ENCODE measurements at places on chromosomes 4 and X.

DNA sequence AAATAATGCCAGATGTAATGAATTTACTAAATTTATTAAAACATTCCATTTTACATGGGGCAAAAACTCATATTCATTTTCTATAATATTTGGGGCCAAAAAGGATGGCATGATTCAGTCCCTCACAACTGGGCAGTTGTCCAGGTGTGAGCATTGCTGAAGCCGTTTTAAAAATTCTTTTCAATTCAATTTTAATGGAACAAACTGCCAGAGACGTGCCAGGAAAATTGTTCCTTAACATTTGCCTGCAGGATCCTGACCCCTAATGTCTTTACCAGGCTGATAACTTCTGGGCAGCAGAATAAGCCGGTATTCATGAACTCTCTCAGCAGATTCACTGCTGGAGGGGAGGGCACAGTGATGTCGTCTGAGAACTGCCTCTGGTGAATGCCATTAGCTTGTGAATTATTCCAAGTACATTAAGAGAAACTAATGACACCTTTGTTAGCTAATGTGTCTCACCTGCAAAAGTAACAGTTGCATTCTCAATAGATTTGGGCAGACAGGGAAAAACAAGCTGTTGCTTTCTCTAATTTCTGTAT, 1445.1 kb upstream of the TENM3 start:
- DNase-seq = no peak

DNA sequence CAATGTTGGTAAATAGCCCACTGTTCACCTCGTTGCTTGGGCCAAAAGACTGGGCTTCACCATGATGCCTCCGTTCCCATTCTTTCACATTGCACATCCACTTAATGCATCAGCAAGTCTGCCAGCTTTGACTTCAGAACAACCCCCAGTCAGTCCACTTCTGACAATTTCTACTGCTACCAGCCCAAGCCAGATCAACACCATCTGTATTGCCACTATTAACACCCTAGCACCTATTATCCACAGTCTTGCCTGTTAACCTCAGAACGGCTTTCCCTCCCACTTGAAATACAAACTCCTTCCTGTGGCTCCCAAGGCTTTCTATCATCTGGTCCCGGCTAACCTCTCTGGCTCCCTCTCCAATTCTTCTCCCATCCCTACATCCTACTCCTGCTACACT, 95.7 kb downstream of the SH3RF1 start:
- no peak for DNase-seq

GRCh38 chr4:40515398-40516293, 114.0 kb downstream of the RBM47 start:
- DNase-seq = peak; percentile 49

GRCh38 chr4:108628411-108628810, 8.0 kb downstream of the RPL34 start:
- DNase-seq = no peak

GRCh38 chr4:37588150-37588549, 98.0 kb downstream of the RELL1 start:
- no peak for DNase-seq

GRCh38 chrX:118420462-118420861, 74.6 kb downstream of the WDR44 start:
- peak; percentile 82 for DNase-seq

- peak; percentile 75 for DNase-seq
Measured at GRCh38 chrX:46408553-46409407, 136.4 kb downstream of the ZNF674 start.

DNA sequence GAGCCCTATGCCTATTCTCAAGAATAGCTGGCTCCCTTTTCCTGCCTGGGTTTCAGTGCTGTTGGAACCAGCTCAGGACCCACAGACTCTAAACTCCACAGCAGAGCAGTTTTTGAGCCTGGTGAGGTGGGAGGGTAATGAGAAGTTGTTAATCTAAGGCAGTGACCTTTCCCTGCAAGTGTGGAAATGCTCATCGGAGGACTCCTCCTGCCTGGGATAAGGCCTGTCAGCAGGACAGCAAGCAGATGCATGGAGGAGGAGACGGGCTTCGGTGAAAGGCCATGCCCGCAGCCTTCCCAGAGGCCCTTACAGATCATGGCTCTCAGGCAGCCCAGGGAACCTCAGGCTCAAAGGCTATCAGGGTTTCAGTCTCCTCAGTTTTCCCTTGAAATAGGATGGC, 70.0 kb upstream of the SHISA3 start:
- DNase-seq = peak; percentile 8

- DNase-seq = no peak
Measured at GRCh38 chr4:139267301-139267700, 12.7 kb downstream of the MGARP start.

DNA sequence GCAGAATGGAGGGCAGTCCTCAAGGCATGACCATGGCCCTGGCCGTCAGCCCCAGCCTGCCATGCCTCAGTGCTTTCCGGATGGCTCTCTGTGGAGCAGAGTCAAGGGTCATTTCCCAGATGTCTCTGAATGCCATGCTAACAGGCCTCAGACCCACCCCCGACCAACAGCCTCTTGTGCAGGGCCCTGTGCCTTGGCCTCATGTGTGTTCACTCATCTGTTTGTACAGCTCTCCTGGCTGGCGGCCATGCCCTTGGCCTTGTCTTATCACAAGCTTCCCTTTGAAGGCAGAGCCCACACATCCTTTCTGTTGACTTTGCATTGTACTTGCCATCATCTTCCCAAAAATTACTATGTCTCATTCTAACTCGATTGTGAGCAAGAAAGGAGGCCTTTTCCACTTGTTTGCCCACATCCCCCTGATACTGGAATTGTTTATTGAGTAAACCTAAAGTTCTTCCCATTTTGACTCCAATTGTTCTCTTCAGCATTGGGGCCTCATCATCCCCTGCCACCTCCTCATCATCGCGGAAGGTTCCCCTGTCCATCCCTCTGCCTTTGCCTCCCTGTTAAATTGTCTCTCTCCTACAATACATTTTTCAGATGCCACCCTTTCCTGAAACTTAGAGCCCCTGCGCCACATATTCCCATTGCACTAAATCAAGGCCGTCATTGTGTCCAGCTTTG, 6.3 kb downstream of the CA5B start:
- DNase-seq = no peak

GRCh38 chrX:30935985-30936384, 46.9 kb upstream of the TAB3 start:
- peak; percentile 3 for DNase-seq

DNA sequence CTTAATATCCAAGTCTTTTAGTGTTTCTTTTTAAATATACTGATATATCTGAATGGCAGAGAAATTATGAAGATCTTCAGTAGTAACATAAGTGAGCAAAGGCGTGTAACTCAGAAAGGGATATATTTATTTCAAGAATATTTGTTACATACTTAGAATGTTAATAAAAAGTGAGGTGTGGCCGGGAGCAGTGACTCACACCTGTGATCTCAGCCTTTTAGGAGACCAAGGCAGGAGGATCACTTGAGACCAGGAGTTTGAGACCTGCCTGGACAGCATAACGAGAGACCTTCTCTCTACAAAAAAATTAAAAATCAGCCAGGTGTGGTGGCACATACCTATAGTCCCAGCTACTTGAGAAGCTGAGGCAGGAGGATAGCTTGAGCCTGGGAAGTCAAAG, 651.0 kb downstream of the ADGRL3 start:
- DNase-seq = no peak

DNA sequence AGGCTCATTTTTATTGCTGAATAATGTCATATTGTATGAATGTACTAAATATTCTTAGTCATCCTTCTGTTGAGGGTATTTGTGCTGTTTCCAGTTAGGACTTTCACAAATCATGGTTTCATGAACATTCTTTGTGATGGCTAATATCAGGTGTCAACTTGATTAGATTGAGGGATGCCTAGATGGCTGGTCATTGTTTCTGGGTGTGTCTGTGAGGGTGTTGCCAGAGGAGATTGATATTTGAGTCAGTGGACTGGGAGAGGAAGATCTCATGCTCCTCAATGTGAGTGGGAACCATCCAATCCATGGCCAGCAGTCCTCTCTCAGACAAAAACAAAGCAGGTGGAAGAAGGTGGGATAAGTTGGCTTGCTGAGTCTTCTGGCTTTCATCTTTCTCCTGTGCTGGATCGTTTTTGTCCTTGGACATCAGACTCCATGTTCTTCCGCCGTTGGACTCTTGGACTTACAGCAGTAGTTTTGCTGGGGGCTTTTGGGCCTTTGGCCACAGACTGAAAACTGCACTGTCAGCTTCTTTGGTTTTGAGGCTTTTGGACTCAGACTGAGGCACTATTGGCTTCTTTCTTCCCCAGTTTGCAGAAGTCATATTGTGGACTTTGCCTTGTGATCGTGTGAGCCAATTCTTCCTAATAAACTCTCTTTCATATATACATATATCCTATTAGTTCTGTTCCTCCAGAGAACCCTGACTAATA, 11.9 kb upstream of the HS3ST1 start:
- DNase-seq = no peak

- DNase-seq = no peak
Measured at GRCh38 chr4:154858166-154858565, 77.1 kb downstream of the RBM46 start.

DNA sequence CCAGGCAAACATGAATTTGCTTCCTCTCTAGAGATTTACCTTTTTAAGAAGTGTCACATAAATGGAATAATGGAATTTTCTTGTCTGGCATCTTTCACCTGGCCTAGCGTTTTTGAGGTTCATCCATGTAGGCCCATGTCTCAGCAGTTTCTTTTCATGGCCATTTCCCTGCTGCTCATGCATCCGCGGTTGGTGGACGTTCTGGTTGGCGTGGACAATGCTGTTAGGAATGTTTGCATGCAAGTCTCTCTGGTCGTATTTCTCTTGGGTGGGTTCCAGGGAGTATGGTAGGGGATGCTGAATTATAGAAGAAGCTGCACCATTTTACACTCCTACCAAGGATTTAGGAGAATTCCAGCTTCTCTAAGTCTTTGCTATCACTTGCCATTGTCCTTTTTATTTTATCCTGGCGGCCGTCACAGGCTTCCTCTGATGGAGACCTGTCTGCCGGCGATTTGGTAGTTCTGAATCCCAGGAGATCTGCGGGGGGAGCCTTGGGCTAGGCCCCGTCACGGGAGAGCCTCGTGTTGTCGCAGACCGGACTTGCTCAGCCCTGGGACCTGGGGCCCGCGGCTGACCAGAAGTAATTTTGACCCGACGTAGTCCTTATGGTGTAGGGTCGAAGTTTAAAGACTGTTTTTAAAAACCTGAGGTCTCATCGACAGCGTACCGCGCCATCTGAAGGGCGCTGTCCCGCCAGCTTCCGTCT, 56.9 kb upstream of the TADA2B start:
- DNase-seq = peak; percentile 54

GRCh38 chr4:5952975-5953951, 60.4 kb upstream of the CRMP1 start:
- no peak for DNase-seq

DNA sequence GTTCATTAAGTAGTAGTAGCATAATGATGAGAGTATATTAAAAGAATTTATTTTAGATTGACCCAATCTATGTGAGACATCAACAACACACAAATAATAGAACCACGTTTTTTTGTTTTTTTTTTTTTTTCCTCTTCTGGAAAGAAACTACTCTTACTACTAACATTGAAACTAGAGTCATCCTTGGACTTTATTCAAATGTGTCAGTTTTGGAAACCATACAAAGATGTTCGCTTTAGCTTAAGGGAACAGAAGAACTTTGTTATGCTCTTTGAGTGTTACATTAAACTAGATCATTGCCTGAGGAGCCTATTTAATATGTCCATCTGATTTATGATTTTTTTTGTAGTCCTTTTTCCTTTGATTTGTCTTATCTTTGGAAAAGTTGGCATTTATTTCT, 166.7 kb downstream of the RPA4 start:
- DNase-seq = no peak

DNA sequence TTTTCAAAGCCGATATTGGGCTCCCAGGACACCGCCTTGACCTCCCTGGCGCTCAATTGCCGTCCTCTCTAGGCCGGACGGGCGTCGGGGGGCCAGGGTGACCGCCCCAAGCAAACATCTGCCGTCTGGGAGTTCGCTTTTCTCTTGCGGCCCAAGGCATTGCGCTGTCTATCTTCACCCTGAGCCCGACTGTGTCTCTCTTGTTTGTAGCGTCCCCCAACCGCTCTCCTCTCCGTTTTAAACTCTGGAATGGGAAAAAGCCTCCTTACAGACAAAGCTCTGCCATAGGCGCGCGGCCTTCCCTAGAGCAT, 551 bp upstream of the ARX start:
- no peak for DNase-seq

DNA sequence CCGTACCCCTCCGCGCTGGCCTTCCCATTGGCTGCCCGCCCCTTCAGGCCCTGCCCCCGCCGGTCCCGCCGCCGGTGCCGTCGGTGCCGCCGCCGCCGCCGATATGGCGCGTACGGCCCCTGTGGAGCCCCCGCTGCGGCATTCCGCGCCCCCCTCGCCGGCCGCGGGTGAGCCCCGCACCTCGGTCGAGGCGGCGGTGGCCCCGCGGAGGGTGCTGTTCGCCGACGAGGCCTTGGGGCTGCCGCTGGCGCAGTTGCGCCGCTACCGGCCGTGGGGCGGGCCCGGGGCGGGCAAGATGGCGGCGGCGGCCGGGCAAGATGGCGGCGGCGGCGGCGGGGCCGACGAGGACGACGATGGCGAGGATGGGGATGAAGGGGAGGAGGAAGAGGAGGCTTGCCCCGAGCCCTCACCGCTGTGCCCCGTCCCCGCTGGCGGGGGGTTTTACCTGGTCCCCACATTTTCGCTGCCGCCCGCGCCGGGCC, at the start of gene PPP1R3F:
TSS of gene PPP1R3F (plus strand) at position 27 of the 482 bp plus-strand sequence. CDS start at position 104, 77 bp downstream.
- no peak for DNase-seq

DNA sequence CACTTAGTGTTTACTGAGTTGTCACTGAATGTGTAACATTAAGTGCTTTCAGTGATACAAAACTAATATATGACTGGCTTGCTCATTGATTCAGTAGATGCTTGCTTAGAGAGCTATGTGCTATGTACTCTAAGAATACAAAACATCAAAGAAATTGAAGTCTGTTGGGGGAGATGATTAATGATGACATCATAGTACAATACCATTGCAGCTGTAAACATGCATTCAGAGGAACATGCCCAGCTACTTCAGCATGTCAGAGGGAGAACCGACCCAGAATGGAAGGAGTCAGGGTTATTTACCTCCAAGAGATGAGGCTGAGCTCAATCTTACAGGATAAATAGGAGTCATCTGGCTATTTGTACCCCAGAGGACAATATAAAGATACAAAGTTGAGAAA, 290.8 kb downstream of the TENM3 start:
- DNase-seq = no peak

- no peak for DNase-seq
Measured at GRCh38 chr4:3446631-3447320, 5.0 kb downstream of the HGFAC start.

DNA sequence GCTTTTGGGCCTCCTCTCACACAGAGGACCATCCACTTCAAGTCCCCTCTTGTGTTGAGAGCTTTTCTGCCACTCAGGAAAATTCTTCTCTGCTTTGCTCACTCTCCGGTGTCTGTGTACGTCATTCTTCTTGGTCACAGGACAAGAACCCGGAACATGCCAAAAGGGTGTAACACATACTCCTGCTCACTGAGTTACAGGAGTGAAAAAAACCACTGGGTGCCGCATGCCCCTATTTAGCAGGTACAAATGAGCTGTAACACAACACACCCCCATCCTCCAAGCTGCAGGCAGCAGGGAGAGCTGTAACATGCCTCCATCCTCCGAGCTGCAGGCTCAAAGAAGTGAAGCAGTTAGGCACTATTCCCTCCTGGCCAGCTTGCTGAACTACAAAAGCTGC, 13.0 kb upstream of the CXCL2 start:
- no peak for DNase-seq
